ENCODE measurements at places on chromosomes 2 and 18. TPM values are rescaled to one million over a fixed set of nuclear protein-coding genes. Genes with fewer than 3 reads are reported as not detected.

Gene CAVIN2
- total RNA-seq, result 0.11 TPM

Gene GRB14
- 46.3 TPM for total RNA-seq

Gene AP1S3
- total RNA-seq, result 11.5 TPM

Gene AFF3
- total RNA-seq, result 7.3 TPM

All from progenitor cell of endocrine pancreas (in vitro differentiated cells).